NCI-H1436 treated with DMSO at 0.1 percent for 48 hours (cell line): ENCODE measurements at places on chromosomes 16 and 17.

DNA sequence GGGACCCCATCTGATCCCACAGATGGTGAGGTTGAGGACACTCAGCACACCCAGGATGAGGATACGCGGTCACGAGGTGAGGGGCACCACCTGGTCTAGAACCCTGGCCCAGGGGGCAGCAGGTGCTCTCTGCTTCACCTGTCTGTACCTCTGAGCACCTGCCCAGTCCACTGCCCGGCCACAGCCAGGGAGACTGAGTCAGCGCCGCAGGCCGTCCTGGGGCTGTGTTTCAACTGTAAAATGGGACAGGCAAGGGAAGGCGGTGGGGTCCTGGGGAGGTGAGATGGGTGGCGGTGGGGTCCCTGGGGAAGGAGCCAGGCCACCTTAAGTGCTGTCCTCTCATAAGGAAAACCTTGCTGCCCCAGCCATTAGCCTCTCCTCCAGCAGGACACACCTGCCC is 60.4 kb downstream of the ENGASE start:
- no peak for DNase-seq

GRCh38 chr16:55411231-55411630 is 67.8 kb upstream of the MMP2 start:
- no peak for DNase-seq

GRCh38 chr17:68612209-68612922 is 11.2 kb upstream of the FAM20A start:
- DNase-seq, result no peak

GRCh38 chr17:81381632-81382577 is 13.4 kb upstream of the BAHCC1 start:
- no peak for DNase-seq

DNA sequence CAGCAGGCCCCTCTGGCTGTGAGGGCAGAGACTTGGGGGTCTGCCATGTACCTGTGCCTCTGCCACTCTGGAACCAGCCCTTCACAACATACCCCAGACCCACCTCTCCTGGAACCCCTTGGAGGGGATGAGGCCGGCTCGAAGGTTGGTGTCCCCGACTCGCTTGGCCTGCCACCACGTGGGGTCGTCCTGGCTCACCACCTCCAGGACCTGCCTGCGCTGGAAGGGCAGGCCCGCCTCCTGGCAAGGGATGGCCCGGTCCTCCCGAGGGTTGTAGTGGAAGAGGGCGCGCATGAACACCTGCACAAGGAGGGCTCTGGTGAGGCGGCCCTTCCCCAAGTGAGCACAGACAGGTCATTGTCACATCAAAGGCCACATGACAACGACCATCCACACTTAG is 12.2 kb downstream of the MPP3 start:
- no peak for DNase-seq

DNA sequence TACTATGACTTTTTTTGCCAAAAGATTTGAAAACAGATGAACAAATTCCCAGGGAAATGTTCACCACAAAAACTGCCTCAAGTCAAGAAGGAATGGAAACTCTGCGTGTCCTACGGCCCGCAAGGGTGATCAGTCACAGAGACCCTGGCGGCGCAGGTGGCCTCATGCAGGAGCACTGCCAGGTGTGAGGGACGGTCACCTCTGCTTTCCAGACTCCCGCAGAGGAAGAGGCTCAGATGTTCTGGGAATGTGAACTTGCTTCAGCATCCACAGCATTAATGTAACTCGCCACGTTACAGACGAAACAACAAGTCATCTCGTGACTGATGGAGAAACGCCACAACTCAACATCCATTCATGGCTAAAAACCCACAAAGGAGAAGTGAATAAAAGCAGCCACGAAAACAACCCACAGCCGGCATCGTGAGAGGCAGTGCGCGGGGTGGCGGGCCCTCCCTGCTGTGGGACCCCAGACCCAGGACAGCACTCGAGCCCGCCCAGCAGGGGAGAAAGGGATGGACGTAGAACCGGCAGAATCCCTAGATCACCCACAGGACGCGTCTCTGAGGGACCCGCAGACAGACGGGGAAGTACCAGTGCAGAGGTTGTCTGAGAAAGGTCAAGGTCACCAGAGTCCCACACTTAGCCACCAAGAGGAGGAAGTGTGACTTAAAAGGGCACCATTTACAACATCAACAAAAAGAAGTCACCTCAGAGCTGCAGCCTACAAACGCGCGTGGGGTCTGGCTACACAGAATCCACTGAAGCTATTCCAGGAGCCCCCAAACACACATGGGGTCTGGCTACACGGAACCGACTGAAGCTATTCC is 76.9 kb upstream of the GNG13 start:
- DNase-seq, result no peak

DNA sequence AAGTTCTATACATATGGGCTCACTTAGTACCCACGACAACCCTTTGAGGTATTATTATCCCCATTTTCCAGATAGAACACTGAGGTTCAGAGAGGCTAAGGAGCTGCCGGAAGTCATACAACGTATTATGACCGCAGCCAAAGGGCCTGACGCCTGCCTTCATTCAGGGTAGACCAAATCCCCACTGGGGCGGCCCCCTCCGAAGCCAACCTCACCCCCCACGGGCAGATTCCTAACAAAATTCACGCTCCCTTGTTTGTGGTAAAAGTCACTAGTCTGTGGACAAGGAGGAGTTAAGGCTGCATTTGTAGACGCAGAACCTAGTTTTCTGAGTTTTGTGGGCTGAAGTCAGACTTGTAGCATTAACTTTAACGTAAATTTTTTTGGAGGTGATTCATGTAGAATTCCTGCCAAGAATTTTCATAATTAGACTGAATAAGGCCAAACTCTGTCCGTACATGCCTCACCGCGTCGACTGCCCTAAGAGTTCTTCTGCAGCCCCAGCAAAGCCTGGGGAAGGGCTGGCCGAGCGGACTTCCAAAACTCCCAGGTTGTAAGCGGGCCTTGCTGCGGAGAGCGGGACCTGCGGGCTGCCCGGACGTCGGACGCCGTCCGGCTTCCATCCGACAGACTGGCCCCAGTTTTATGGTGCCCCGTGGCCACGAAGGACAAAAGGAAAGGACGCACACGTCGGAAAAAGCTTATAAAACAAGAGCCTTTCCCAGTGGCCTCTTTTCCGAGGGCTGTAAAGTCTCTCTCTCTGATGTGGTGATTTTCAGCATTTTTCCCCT is 75.7 kb downstream of the NXN start:
- DNase-seq, result no peak

DNA sequence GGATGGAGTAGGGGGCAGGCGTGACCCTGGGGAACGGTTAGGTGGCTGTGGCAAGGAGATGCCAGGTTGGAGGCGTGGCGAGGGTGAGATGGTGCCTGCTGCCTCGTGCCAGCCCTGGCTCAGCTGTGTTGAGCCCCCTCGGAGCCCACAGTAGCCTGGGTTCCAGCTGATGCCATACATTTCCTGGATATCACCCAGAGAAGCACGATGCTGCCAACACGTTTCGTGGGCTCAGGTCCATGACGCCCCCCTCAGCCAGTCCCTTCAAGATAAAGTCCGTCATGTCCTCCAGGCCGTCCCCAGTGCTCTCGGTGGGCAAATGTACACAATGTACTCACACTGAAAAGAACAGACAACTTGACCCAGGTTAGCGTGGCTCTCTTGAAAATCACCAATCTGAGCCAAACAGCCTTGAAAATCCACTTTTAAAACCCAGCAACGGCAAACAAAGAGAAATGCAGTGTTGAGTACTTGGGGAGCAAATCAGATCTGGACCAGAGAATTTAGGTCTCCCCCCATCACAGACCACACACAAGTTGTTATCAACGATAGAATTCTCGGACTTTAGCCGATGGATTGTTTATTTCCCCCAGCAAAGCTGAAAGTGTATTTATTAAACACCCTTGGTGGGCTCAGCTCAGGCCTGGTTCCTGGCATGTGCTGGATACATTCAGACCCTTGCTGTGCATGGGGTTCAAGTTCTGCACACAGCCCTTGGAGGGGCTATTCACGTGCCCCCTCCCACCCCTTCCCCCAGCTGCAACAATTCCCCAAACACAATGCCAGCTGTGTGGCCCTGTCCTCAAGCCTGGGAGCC is 102.8 kb upstream of the PLCG2 start:
- DNase-seq, result no peak

- DNase-seq, result no peak
These were observed 94.3 kb downstream of the ABCA8 start for GRCh38 chr17:68860941-68861340.

GRCh38 chr16:57191056-57191571 is 5.0 kb downstream of the RSPRY1 start:
- DNase-seq, result no peak

GRCh38 chr17:68435876-68436842 is 21.1 kb downstream of the WIPI1 start:
- peak; percentile 30 for DNase-seq

- DNase-seq, result no peak
These were observed 686 bp downstream of the MLST8 start for GRCh38 chr16:2205967-2206313.

- DNase-seq, result no peak
These were observed 13.5 kb upstream of the CACNG4 start for GRCh38 chr17:66950886-66951604.

DNA sequence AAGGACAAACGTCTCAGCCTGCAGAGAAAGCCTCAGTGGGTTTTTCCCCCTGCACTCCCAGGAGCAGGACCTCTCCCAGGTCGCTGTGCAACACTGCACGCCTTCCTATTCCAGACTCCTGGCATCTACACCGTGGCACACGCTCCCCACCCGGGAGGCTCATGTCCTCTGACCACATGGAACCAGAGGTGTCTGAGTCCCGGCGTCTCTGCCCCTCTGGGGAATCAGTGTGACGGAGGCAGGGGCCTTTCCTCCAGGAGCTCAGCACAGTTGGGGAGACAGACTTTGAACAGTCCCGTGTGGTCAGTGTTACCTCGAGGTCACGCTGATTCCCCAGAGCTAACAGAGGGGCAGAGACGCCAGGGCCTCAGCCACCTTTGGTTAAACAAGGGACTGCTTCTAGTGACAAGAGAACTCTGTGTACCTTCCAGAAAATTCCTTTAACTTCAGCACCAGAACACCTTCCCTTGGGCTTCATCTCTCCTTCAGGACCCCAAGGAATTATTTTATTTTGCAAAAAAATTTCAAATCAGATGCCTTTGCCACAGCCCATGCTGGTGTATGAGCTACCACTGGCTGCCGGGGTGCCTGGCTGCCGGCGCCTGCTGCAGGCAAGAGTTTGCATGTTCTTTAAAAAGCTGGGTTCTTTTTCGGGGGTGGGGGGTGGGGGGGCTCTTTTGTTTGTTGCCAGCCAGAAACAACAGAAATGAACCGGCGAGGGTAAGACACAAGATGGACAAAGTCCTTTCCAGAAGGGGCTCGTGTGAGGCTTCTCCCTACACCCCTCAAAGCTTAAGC is 6.6 kb downstream of the CANT1 start:
- DNase-seq, result no peak

GRCh38 chr16:18983565-18984434 is at the start of gene TMC7:
Gene TMC7, plus strand, starts transcription at chr16:18983934. Its CDS starts 130 bp downstream, at chr16:18984064.
- peak; percentile 38 for DNase-seq

DNA sequence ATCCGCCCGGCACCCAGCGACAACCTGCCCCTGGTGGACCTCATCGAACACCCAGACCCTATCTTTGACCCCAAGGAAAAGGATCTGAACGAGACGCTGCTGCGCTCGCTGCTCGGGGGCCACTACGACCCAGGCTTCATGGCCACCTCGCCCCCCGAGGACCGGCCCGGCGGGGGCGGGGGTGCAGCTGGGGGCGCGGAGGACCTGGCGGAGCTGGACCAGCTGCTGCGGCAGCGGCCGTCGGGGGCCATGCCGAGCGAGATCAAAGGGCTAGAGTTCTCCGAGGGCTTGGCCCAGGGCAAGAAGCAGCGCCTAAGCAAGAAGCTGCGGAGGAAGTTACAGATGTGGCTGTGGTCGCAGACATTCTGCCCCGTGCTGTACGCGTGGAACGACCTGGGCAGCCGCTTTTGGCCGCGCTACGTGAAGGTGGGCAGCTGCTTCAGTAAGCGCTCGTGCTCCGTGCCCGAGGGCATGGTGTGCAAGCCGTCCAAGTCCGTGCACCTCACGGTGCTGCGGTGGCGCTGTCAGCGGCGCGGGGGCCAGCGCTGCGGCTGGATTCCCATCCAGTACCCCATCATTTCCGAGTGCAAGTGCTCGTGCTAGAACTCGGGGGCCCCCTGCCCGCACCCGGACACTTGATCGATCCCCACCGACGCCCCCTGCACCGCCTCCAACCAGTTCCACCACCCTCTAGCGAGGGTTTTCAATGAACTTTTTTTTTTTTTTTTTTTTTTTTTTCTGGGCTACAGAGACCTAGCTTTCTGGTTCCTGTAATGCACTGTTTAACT is 1.0 kb downstream of the NOG start:
- DNase-seq, result no peak

DNA sequence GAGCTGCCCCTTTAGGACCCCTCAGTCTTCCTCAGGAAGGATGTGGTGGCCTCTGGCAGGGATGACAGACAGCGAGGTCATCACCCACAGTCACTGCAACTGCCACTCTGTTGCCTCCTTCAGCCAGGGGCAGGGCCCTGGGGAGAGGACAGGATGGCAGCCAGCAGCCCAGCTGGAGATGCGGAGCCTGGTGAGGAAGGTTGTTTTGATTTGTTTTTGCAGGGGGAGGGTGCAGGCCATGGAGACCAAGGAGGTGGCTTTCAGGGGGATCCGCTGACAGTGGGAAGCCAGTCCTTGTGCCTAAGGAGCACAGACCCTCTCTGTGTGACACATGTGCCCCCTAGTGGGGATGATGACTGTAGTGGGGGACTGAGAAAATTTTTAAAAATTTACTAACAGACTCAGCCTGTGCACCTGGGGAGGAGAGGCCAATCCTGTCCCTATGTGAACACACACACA is 7.4 kb downstream of the PRCD start:
- peak; percentile 47 for DNase-seq

- no peak for DNase-seq
These were observed 19.5 kb upstream of the TBKBP1 start for GRCh38 chr17:47674499-47674898.

DNA sequence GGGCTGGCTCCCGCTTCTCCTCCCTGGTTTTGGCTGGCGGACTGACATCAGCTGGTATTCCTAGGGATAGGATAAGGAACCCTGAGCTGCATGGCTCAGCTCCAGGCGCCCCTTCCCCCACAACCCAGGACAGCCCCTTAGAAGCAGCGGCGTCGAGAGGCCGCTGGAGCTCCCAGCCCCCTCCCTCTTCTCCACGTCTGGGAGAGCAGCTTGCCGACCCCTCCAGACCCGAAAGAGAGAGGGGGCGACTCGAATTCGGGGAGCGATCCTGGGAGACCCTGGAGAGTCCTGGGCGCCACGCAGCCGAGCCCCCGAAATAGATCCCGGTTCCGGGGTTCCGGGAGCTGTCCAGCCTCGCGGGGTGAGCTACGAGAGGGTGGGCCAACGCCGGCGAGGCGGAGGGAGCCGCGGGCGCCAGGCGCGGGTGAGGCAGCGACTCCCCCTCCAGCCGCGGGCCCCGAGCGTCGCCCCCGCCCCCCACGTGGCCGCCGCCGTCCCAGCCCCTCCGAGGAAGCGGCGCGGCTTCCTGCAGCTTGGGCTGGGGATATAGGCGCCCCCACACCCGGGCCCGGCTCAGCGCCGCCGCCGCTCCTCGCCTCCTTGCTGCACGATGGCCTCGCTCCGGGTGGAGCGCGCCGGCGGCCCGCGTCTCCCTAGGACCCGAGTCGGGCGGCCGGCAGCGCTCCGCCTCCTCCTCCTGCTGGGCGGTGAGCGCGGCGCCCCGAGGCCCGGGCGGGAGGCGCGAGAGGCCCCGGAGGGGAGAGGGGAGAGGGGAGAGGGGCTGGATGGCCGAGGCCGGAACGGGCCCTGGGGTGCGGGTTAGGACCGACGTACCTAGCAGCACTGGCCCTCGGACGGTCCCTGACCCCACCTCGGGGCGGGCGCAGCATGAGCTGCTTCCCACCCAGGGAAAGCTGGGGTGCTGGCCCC is at the start of gene RAMP2:
TSS of gene RAMP2 (plus strand) at position 576 of the 930 bp plus-strand sequence. CDS start at position 611, 35 bp downstream.
- DNase-seq, result no peak

- no peak for DNase-seq
These were observed 12.2 kb upstream of the ELAC2 start for GRCh38 chr17:13030056-13030455.
